Chondrocyte (in vitro differentiated cells): ENCODE measurements at places on chromosomes 12 and 14. TPM values are rescaled to one million over a fixed set of nuclear protein-coding genes. Genes with fewer than 3 reads are reported as not detected.
A peak's percentile ranks its signal among the peaks of the same experiment; 100 is the strongest.

- H3K4me1 ChIP-seq = peaks cover 7% of the 10 kb centered on the region
- H3K27ac ChIP-seq = peak overlapping the region; percentile 66
- H3K4me3 ChIP-seq = no peak overlapping the region
- H3K27me3 ChIP-seq = peaks cover 10% of the 10 kb centered on the region
- no peak for DNase-seq
- no peaks in the 10 kb centered on the region for H3K36me3 ChIP-seq
Observed at GRCh38 chr14:94805680-94806288, 35.9 kb upstream of the GSC start.

- no peak for DNase-seq
- H3K27me3 ChIP-seq = no peaks in the 10 kb centered on the region
- H3K4me3 ChIP-seq = peak overlapping the region; percentile 48
Observed at GRCh38 chr12:45234139-45234865, 18.4 kb downstream of the ANO6 start.

DNA sequence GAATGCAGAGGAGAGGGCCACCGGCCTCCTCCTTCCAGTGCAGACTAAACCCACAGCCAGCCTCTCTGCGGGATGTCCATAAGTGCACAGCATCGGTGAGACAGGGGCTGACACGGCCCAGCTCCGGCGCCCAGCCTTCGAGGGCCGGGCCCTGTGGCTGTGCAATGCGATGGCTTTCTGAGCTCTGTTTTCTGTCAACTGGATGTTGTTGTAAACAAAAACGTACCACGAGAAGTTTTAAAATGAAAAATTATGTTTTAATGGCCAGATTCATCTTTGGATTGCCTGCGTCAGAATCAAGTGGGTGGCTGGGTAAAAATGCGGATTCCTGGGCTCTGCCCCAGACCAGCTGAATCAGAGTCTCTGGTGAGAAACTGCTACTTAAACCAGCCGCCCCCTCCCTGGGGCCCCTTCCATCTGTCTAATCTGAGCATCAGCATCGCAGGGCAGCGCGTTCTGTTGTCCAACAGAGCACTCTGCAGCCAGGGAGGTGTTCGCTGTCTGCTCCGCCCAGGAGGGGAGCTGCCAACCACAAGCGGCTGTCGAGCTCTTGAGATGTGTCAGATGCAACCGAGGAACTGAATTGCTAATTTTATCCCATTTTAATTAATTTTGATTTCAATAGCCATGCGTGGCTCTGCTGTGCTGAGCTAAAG, 133.4 kb downstream of the RFLNA start:
- H3K4me1 ChIP-seq = peaks cover 37% of the 10 kb centered on the region
- peaks cover 10% of the 10 kb centered on the region for H3K36me3 ChIP-seq
- no peak overlapping the region for H3K4me3 ChIP-seq

GRCh38 chr14:95712398-95712797, 1.5 kb downstream of the TCL1A start:
- no peaks in the 10 kb centered on the region for H3K36me3 ChIP-seq
- no peaks in the 10 kb centered on the region for H3K4me1 ChIP-seq
- H3K4me3 ChIP-seq = no peak overlapping the region
- H3K27me3 ChIP-seq = peaks cover 13% of the 10 kb centered on the region
- DNase-seq = no peak

DNA sequence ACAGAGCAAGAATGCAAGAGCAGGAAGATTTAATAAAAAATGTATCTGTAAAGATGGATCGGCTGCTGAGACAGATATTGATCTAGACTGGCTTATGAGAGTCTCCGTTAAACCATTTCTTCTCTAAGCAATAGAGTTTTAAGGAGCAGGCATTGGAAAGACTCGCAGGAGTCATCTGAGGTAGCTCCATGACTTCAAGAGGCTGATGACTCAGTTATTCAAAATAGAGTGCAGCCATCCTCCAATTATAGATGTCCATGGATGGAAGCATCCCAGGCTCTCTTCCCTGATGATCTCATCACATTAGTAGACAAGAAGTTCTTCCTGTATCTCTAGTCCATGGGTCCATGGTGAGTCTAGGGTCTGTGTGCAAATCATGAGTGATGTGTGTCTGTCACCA, 638.3 kb upstream of the TMEM132C start:
- H3K36me3 ChIP-seq = no peaks in the 10 kb centered on the region
- peaks cover 29% of the 10 kb centered on the region for H3K4me1 ChIP-seq
- no peak overlapping the region for H3K4me3 ChIP-seq
- DNase-seq = no peak

DNA sequence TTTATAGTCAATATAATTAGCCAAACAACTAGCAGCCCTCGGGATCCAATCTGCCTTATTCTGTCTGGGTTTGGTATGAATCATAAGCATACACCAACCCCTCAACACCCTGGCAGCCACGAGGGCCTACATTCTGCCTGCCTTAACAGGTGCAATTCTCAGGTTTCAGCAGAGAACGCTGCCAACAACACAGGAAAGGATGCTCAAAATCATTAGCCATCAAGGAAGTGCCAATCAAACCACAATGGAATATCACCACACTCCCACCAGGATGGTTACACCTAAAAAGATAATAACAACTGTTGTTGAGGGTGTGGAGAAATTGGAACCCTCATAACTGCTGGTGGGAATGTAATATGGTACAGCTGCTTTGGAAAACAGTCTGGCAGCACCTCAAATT, 122.8 kb downstream of the TTC7B start:
- no peak for DNase-seq
- peaks cover 8% of the 10 kb centered on the region for H3K36me3 ChIP-seq
- no peak overlapping the region for H3K4me3 ChIP-seq
- no peaks in the 10 kb centered on the region for H3K27me3 ChIP-seq

DNA sequence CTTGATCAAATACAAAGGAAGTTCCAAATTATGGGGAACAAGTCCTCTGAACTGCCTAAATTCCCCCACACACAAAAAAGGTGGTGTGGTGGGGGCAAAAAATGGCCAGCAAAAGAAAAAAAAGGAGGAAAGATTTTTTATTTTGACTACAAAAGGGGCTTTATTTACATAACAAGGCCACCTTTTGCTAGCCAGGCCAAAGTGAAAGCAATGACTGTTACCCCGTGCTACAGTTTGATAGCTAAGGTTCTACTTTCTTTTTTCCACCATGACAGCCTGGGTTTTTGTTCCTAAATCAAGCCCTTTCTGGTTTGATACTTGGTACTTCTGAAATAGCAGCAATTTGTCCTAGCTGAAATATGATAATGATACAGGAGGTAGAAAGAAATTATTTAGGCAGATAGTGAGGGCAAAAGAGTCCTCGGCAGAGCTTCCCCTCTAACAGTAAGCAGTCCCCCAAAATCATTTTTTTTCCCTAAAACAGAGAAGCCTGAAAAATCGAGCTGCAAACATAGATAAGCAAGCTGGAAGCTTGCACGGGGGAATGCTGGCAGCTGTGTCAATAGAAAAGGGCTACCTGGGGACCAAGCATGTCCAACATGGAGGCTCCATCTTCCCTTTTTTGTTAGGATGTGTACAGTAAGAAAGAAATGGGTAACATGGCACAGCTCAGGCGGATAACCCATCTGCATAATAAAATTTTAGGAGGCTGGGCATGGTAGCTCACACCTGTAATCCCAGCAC, 8.9 kb upstream of the B4GALNT1 start:
- H3K4me3 ChIP-seq = no peak overlapping the region
- peaks cover 29% of the 10 kb centered on the region for H3K27me3 ChIP-seq

DNA sequence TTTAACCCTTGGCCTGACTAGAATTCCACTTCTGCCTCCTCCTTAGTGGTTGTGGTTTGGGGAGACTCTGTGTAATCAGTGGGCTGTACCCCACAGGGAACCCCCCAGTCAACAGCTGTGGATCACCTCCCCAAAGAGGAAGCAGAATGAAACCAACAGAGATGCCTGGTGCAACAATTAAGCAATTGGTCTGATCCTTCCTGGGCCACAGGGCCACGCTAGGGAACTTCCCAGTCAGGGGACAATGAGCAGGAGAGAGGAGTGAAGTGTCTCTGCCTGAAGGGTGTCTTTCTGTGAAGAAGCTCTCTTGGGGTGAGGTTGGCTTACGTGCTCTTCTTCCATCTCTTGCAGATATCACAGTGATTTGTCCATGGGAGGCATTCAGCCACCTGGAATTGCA, 8.2 kb downstream of the PDE6H start:
- no peak overlapping the region for H3K27ac ChIP-seq
- H3K4me1 ChIP-seq = no peaks in the 10 kb centered on the region
- H3K27me3 ChIP-seq = no peaks in the 10 kb centered on the region
- no peak overlapping the region for H3K4me3 ChIP-seq
- DNase-seq = no peak

- H3K36me3 ChIP-seq = peaks cover 3% of the 10 kb centered on the region
- no peak for DNase-seq
- H3K4me1 ChIP-seq = peaks cover 61% of the 10 kb centered on the region
- no peaks in the 10 kb centered on the region for H3K27me3 ChIP-seq
- peak overlapping the region; percentile 55 for H3K27ac ChIP-seq
Observed at GRCh38 chr12:79674629-79675028, 16.1 kb downstream of the PAWR start.

GRCh38 chr12:95625012-95625411, 73.7 kb upstream of the USP44 start:
- H3K27ac ChIP-seq = no peak overlapping the region
- H3K4me3 ChIP-seq = no peak overlapping the region
- H3K36me3 ChIP-seq = no peaks in the 10 kb centered on the region
- peaks cover 22% of the 10 kb centered on the region for H3K4me1 ChIP-seq
- DNase-seq = no peak

DNA sequence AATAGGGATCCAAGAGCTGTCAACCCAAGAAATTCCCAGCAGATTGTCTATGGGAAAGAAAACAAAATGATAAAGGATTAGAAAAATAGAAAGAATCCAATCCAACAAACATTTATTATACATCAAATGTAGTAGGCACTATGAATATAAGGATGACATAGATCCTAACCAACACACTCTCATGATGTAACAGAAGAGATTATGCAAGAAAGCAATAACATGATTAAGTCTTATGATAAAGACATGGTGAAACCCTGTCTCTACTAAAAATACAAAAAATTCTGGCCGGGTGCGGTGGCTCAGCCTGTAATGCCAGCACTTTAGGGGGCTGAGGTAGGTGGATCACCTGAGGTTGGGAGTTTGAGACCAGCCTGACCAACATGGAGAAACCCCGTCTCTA, 2.7 kb downstream of the MED6 start:
- H3K27ac ChIP-seq = no peak overlapping the region
- peaks cover 2% of the 10 kb centered on the region for H3K27me3 ChIP-seq
- no peak for DNase-seq
- H3K4me1 ChIP-seq = peaks cover 27% of the 10 kb centered on the region
- H3K4me3 ChIP-seq = no peak overlapping the region
- peaks cover 1% of the 10 kb centered on the region for H3K36me3 ChIP-seq

DNA sequence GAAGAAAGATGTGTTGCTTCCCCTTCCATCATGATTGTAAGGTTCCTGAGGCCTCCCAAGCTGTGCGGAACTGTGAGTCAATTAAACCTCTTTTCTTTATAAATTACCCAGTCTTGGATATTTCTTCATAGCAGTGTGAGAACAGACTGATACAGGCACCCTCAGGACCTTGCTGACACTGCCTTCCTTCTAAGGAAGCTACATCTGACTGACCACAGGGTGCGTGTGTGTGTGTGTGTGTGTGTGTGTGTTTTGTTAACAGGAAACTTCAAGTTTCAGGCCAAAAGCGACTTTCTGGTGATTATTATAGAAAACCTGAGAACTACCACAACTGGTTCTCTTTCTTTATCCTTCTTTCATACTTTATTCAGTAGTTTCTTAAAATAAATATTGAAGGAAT, 149.0 kb downstream of the CAPZA3 start:
- peaks cover 1% of the 10 kb centered on the region for H3K36me3 ChIP-seq
- no peaks in the 10 kb centered on the region for H3K27me3 ChIP-seq
- H3K4me1 ChIP-seq = peaks cover 7% of the 10 kb centered on the region
- H3K4me3 ChIP-seq = no peak overlapping the region
- no peak overlapping the region for H3K27ac ChIP-seq
- no peak for DNase-seq

DNA sequence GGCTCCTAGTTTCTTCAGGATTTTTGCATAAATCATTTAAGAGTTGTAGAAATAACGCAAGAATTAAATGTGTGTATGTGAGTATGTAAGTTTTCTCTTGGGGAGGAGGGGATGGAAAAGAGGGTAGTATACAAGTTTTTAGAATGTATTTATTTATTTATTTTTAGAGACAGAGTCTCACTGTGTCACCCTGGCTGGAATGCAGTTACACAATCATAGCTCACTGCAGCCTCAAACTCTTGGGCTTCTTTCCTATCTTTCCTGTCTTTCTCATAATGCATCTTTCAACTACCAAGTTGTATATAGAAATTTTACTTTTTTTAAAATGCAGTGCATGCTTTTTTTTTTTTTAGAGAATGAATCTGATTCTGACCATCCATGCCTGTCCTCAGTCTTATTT, 269.0 kb upstream of the GARIN2 start:
- no peak overlapping the region for H3K27ac ChIP-seq
- no peaks in the 10 kb centered on the region for H3K27me3 ChIP-seq
- H3K36me3 ChIP-seq = peaks cover 11% of the 10 kb centered on the region
- H3K4me3 ChIP-seq = no peak overlapping the region
- DNase-seq = no peak
- no peaks in the 10 kb centered on the region for H3K4me1 ChIP-seq

AQP2 gene
- not detected in 3 replicates for total RNA-seq

FGF6 gene
- not detected in 3 replicates for total RNA-seq

YEATS4 gene
- 13.5 to 16.3 TPM (median 14.2 TPM) in 3 replicates for total RNA-seq

AJUBA gene
- 56.5 to 124 TPM (median 124 TPM) in 3 replicates for total RNA-seq

ZNF385A gene
- 5.5 to 6.8 TPM (median 6.4 TPM) in 3 replicates for total RNA-seq

EEA1 gene
- total RNA-seq = 35.5 to 44.7 TPM (median 41.8 TPM) in 3 replicates
